Stimulated activated CD4-positive, alpha-beta T cell treated with anti-CD3 and anti-CD28 coated beads, TNF-alpha, amount 100 ng/mL, for 48 hours (primary cell): ENCODE measurements at places on chromosomes 5 and 9.

- no peak for DNase-seq
Observed at GRCh38 chr5:4245511-4245910, 649.9 kb downstream of the IRX1 start.

DNA sequence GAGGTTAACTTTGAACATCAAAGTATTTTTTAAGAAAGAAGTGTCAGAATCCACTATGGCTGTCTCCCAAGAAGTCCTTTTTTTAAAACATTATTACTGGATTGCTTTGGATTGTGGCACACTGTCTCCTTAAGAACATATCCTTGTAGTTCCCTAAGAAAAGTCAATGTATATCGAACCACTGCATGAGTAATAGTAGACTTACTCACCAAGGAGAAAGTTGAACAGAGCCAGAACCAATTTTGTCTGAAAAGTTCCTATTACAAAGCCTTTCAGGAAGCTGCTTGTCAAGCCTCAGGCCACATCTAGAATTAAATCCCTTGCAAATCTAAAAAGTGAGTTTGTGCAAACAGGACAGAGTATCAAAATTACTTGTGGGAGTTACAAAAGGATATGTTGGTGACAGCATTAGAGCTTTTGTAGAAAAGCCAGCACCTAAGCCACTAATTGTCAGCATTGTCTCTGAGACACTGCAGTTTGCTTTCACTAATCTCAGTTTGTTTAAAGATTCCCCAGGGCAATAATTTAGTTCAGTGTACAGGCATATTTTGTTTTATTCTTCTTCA lies 195.4 kb downstream of the MPDZ start:
- no peak for DNase-seq

DNA sequence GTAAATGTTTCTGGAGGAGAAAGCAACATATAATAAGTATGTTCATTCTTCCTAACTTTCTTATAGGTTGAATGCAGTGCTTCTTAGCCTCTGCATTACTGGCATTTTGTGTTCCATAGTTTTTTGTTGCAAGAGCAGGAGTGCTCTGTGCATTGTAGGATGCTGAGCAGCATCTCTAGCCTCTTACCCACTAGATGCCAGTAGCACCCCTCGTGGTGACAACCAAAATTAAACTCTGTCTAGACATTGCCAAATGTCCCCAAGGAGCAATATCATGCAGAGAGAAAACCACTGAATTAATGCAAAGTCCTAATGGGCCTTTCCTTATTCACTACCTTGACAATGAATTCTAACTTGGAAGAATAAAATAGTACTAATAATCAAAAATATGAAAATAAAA lies 147.0 kb downstream of the GLIS3 start:
- DNase-seq: no peak

GRCh38 chr9:70979966-70980365 lies 141.5 kb downstream of the TRPM3 start:
- no peak for DNase-seq

GRCh38 chr5:58410441-58410840 lies 49.4 kb downstream of the PLK2 start:
- no peak for DNase-seq

DNA sequence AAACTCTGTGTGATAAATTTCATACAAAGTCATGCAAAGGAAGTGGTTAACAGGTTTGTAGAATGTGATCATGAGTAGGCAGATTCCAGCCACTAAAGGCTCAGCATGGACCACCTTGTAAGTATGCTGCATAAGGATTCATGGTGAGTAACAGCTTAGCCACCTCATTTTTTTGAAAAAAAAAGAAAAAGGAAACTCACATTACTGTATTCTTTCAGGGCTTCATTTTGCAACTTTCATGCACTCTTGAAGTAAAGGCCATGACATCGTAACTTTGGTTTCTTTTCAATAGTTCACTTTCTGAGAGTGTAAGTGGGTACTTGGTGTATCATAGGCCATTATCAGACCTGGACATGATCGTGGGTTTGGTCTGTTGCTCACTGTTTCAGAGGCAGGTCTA lies 175.1 kb downstream of the PCSK1 start:
- no peak for DNase-seq

GRCh38 chr5:16909464-16909863 lies 26.6 kb downstream of the MYO10 start:
- DNase-seq: no peak

DNA sequence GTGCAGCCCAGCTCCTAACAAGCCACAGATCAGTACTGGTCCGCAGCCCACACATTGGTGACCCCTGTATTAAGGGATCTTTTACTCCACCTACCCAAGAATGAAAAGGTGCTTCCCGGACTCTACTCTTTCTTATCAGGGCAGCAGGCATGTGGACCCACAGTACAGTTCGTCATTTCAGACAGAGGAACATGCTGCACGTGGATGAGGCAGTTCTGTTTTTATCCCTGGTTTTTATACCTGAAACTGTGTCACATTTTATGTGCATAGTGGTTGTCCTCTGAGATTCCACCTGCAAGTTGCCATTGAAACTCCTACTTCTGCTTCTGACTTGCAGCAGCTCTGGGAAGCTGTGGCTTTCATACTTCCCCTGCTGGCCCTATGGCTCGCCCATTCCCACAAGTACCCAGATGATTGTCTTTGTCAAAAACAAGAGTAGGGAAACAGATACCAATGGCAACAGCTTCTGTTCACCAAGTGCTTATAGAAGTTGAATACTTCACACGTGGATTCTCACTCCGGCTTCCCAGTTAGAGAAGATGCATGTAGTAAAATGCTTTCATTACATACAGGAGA lies 208.0 kb downstream of the TRIO start:
- no peak for DNase-seq
